ENCODE measurements at places on chromosomes 3 and 15.

- DNase-seq, result no peak
Observed at GRCh38 chr3:52555056-52555455, 18.7 kb downstream of the UQCC5 start.

DNA sequence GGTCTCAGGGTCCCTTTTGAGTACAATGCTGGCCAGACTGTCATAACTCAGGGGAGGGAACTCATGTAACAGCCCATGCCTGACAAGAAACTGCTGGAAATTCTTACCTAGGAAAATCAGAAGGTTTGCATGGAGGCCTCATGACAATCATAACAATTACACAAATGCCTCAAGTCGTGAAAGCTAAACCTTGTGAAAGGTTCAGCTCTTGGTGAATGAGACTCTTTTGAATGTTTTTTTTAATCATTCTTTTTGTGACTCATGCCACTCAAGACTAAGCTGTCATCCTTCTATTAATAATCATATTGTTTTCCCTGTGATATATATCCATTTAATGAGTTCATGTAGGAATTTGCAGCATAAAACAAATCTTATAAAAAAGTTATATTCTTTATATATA is 61.4 kb upstream of the LEKR1 start:
- DNase-seq, result no peak

DNA sequence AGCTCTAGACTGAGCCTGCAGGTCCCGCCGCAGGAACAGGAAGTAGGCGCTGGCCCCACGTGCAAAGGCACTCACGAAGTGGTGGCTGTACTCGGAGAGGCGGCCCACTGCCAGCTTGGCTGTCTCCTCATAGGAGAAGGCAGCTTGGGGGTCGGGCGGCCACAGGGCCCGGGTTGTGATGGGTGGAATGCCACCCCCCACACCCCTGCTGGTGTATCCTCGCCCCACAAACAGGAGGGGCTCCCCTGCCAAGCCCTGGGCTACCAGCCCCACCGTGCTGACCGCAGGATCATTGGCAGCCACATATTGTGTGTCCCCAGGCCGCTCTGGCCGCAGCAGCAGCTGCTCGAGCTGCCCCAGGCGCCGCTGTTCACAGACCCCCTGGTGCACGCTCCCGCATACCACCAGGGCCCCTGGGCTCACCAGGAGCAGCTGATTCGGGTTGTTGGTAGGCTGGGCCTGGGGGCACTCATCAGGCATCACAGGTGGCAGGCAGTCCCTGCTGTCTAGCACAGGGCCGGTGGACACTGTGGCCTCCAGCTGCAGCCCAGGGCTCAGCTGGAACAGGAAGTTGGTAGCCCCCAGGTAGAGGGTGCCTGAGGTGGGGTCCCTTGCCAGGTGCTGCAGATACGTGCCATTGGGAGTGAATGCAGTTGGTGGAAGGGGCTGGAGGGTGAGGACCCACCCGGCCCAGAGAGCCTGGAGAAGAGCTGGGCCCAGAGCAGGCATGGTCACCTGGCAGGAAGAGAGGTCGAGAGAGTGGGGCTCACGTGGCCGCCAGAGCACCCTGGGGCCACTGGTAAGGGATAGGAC is 5.8 kb downstream of the PLXNB1 start:
- DNase-seq, result no peak

DNA sequence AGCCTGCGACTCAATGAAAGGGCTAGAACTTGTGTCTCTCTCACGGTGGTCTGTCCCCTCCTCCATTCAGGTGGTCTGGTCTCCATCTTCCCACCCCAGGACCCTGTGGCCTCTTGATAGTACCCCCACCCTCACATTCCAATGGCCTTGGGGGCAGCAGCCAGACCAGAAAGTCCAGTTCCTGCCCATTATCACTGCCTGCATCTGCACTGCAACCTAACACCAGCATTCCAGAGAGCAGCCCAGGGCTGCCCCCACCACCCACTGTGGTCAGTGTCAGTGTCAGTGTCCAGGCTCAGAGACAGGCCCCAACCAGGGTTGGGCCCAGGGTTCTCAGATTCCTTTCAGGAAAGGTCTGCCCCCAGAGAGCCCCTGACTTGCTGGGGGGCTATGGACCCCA is 12.6 kb downstream of the IGDCC3 start:
- no peak for DNase-seq

DNA sequence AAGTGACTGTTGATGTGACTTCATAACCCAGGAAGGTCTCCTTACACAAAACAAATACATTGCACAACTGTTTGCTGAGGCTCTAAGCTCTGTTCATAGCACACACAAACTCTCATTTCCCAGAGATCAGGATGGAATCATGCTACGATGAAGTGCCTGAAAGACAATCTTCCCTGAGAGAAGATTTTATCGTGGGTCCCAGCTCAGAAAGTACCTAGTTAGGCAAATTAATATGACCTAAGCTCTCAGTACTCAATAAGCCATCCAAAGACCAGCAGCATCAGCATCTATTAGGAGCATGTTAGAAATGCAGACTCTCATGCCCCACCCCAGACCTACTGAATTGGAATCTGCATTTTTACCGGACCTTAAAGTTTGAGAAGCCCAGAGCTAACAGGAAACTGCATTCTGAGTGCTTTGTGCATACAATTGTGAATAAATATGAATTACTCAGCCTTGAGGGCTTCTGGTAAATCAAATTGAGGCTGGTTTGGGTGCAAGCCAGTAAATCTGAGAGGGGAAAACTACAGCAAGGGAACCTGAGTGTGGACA is 161.5 kb upstream of the C2CD4B start:
- no peak for DNase-seq

- DNase-seq, result peak; percentile 15
Observed at GRCh38 chr3:109125902-109126301, 8.0 kb upstream of the MORC1 start.

DNA sequence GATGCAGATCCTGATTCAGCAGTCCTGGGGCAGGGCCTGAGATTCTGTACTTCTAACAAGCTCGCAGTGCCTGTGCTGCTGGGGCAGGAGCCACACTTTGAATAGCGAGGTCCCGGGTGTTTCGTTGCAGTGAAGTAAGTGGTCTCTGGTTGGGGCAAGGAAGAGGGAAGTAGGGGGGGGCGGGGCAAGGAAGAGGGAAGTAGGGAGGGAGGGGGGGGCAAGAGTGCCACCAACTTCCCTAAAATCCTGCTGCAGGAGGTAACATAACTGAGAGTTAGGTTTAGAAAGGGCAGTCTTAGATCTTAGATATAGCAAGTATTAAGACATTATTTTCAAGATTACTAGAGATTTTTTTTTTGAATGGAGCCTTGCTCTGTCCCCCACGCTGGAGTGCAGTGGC is 35.5 kb downstream of the CRTAP start:
- DNase-seq, result no peak

GRCh38 chr15:31345606-31346366 is 19.2 kb downstream of the KLF13 start:
- no peak for DNase-seq
